ENCODE measurements at places on chromosomes 2 and 18.

- DNase-seq: no peak
Measured at GRCh38 chr2:126849486-126849885, 49.2 kb upstream of the TEX51 start.

DNA sequence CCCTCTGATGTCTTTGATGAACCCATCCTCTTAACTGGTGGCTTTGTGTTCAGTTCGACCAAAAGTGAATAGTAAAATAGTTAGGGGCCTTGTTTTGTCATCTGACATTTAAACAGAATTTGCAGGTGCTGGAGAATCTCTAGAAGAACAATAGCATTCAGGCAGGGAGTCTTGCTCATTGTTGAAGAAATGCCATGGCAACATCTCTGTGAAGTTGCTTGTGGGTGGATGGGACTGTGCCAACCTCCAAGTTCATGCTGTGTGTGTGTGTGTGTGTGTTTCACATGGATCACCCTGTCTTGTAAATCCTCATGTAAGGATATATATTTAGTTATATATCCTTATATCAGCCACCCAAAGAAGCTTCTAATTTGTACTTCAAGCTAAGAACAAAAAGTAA is 66.7 kb downstream of the SKA1 start:
- DNase-seq: no peak

DNA sequence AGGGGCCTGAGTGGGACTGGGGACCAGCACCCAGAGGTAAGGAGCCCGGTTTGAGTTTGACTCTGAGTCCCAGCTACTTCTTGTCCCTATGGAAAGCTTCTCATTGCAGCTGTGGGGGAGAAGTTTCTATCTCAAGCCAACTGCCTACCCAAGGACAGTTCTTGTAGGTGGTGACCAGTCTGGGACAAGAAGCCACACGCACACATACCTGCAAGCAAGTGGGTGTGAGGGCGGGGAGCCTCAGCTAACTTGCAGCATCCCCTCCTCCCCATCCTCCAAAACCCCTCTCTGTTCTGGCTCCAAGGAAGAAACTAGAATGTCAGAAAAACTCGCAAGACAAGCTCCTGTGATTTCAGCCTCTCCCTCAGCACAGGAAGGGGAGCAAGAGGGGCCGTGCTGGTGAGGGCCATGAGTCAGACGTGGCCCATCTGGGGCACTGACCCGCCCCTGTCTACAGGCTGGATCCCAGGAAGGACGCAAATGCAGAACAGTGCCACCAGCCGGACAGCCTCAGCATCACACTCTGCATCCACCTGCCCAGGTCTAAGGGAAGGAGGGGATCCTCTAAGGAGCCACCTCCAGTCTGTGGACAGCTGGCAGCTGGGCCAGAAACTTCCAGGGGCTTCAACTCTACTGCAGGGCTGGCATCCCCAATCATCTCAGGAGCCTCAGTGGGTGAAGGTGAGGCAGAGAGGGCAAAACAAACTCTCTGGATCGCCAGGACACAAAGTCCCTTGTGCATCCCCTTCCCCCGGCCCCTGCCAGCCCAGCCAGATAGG is 103.4 kb downstream of the TNS1 start:
- peak; percentile 73 for DNase-seq

DNA sequence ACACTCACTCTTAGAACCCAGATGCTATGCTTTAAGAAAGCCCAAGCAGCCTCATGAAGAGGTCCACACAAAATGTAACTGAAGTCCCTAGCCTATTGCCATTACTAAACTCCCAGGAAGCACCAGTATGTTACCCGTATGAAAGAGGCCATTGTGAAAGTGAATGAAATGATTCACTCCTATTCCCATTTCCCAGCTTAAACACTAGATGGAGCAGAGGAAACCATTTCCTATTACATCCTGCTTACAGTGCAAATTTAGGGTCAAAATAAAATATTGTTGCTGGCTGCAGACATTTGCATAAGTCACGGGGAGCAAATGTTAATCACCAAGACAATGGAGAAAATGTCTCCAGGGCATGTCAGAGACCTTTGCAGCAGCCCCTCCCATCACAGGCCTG is 989.7 kb upstream of the CRIM1 start:
- DNase-seq: no peak

GRCh38 chr18:22606563-22607283 is 189.0 kb upstream of the CTAGE1 start:
- DNase-seq: no peak

- no peak for DNase-seq
Measured at GRCh38 chr2:217654168-217654567, 348.6 kb downstream of the TNS1 start.

- DNase-seq: no peak
Measured at GRCh38 chr2:85398426-85399182, 11.6 kb downstream of the CAPG start.

GRCh38 chr2:47321411-47322031 is 81.4 kb upstream of the MSH2 start:
- no peak for DNase-seq

DNA sequence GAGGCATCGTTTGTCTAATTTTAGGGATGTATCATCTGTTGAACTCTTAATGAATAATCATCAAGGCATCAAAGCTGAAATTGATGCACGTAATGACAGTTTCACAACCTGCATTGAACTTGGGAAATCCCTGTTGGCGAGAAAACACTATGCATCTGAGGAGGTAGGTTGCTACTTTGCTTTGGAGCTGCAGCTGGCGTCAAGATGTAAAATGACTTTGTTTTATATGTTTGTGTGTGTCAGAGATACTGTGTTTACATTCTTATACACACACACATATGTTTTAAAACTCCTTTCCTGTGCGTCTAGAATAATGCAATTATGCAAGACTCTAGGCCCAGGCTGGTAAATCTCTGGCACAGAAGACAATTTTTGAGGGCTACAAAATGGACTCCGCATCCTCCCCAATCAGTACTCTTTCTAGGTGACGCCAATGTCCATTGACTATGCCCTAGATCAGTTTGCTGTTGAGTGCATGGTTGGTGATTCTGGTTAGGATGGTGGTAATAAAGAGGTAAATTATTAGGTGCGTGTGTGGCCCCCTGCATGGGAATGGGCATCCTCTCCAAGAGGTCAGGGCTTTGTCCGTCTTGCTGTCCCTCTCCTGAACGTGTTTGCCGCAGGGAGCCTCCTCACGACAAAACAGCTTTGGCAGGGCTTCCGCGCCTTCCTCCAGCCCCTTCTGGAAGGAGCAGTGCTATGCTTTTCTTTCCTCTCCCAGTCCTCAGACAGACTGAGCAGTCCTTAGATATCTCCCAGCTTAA is 68.2 kb upstream of the EML6 start:
- DNase-seq: no peak

GRCh38 chr2:114642988-114643553 is 200.6 kb downstream of the DPP10 start:
- no peak for DNase-seq

- no peak for DNase-seq
Measured at GRCh38 chr2:143856978-143857377, 662.9 kb downstream of the ZEB2 start.

DNA sequence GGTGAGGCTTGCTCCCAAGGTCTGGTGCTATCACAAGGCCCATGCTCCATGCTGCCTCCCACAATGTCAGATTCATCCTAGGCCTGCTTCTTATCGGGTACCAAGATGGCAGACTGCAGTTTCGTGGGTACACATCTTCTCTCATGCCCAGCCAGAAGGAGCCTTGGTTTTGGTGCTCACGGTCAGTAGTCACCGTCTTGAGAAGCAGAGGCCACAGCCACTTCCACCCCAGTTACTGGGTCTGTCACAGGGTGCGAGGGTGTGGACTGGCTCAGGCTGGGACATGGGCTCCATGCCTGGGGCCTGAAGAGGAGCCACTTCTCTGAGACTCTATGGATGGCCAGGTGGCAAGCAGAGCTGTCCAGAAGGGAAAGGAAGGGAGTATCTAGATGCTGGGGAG is 178.8 kb upstream of the HS6ST1 start:
- DNase-seq: no peak

- peak; percentile 16 for DNase-seq
Measured at GRCh38 chr18:69484699-69485396, 84.2 kb downstream of the DOK6 start.

DNA sequence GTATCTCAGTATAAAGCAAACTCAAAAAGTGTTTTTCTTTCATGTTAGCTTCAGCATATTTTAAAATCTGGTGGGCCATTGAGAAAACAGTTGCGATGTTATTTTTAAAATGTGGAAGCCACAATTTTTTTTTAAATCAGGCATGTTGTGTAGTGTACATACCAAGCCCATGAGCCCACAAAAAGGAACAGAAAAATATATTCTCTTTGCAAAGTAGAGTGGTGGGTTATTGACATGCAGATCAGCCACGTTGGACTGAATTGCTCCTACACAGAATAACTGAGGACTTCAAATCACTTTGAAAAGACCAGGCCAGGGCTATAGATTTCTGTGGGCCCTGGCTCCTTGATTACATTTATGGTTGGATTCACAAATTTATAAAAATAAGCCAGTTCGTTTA is 774.4 kb downstream of the DCC start:
- no peak for DNase-seq

DNA sequence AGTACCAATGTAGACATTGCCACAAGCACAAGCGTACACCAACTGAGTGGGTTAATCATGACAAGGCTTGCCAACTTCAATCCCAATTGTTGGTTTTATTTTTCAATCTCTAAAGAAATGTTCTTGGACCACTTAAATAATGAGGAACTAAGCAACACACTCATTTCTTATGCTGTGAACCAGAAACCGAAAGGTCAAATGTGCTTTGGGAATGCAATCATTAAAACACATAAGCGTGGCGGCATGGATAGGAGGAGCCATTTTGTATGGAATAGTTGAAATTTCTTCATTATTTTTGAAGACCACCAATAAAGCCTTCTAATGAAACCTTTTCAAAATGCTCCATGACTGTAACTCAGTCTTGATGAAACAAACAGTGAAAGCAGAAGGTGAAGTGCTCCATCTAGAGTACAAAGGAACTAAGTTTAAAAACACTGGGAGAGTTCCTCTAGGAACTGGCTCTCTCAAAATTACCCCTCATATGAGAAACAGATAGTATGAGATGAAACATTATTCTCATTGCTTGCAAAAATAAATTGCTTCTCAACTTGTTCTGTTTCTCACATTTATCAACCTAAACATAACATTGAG is 113.2 kb upstream of the CHST9 start:
- no peak for DNase-seq

- no peak for DNase-seq
Measured at GRCh38 chr2:17542471-17542870, 2.0 kb downstream of the VSNL1 start.

DNA sequence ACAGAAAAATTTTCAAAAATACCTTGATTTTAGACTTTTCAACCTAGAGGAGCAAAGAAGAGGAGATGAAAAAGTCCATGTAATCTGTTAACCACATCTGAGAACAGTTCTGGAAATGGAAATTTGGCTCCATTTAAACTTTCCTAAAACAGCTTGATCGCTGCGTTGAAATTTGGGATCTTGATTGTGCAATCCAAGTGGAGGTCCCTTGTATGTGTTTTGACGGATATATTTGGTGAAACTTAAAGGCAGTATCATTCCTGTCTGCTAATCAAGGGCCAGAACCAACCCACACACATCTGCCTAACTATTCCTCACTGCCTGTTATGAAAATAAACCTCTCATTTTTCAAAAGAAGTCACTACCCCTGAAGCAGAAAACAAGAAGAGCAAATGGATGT is 46.6 kb downstream of the SPATS2L start:
- peak; percentile 21 for DNase-seq

DNA sequence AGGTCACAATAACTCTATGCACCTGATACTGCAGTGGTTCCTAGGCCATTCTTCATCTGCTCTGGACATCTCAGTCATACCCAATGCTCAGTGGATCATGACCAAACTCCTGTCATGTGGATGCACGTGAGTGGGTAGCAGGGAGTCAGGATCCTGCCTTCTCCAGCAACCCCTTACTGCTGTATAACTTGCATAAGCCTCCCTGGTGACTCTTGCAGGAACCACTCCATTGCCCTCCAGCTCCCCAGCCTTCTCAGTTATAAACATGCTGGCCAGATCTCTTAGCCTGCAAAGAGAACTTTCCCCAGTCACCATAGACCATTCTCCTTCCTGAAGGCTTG is 98.6 kb upstream of the ZNF397 start:
- no peak for DNase-seq

GRCh38 chr2:191696966-191697365 is 19.0 kb downstream of the NABP1 start:
- DNase-seq: no peak
